BJ (cell line): ENCODE measurements at places on chromosomes 4 and X.

GRCh38 chr4:118287711-118288451, 64.9 kb downstream of the PRSS12 start:
- DNase-seq = no peak

GRCh38 chr4:38672397-38673129, 8.6 kb downstream of the KLF3 start:
- DNase-seq = no peak

DNA sequence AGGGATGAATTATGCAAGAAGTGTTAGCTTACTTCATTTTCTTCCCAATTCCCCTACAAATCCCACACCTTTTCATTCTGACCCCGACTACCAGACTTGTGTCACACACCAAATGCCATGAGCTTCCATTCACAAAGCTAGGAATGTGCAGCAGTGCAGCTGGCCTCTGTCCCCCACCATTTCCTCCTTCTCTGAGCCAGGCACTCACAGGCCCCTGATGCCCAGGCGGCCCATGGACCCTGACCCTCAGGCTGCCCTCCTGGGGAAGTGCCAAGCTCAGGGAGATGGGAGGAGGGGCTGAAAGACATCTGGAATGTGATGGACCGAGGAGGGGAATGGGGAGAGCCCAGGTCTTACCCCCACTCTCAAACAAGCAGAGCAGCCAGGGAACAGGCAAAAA, 67.0 kb upstream of the BCOR start:
- no peak for DNase-seq

DNA sequence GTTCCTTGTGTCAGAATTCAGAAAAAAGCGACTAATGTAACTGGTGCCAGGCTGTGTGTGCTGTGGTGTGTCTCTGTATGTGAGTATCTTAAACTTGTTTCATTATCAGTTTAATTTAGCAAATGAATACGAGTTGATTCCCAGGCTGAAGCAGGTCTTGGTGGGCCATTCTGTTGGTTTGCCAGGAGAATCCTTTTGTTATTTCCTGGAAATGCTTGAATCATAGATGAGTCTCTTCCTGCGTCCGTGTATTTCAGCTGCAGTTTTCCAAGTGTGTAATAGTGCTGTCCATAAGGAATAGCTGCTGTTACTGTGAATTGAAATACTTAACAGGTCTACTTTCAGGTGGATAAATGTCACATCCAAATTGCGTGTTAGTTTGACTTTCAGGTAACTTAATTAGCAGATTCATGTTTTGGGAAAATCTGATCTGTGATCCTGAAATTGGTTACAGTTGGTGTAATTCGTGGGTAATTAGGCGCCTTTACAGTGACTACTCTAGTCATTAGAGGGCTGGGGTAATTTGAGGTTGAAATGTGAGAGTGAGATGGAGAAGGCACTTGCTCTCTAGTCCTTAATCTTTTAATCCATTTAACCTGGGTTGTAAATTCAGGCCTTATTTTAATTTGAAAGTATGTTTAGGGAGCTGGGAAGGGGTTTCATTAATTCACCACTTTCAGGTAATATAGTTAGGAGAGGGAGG, 23.8 kb downstream of the TMEM131L start:
- DNase-seq = no peak

DNA sequence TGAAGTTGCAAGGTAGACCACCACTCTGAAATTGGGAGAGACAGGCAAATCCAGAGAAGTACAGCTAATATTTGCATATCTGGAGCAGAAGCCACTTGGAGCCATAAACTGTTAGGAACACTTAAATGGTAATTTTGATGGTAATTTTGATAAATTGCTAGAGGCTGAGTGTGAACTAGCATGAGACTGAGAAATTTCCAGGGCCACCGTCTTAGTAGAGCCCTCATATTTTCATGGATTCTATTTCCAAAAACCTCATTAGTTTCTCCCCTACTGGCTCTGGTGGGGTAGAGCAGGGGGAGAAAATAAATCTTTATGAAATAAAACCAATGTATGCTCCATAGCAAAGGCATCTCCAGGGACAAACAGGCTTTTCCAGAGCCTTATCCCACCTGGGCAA, 429.4 kb upstream of the DIPK2B start:
- DNase-seq = no peak

DNA sequence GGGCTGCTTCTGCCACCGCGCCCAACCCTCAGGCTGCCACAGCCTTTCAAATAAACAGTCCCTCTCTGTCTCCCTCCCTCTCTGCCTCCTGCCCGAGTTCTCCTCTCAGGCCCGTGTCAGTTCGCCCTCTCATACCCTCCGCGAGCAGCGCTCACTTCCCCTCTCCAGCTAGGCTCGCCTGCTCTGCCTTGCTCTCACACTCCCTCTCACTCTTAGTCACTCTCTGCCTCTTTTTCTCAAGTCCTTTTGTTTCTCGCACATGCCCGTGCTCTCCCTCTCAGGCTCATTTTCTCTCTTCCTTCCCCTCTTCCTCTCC, 3.2 kb downstream of the EFNB1 start:
- peak; percentile 26 for DNase-seq

- no peak for DNase-seq
These were observed 717 bp downstream of the EDA start for GRCh38 chrX:69616457-69617203.

DNA sequence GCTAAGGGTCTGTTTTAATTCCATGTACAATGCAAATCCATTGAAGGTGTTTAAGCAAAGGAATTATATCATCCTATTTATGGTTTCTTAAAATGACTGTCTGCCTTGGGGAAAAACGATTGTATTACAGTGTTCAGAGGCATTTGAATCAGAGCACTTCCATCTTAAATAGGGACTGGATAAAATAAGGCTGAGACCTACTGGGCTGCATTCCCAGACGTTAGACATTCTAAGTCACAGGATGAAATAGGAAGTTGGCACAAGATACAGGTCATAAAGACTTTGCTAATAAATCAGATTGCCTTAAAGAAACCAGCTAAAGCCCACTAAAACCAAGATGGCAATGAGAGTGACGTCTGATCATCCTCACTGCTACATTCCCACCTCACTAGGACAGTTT, 1167.2 kb upstream of the PABPC4L start:
- peak; percentile 4 for DNase-seq

- no peak for DNase-seq
These were observed 204.8 kb downstream of the FBXW7 start for GRCh38 chr4:152331042-152331441.

GRCh38 chr4:37719021-37719420, 32.8 kb upstream of the RELL1 start:
- DNase-seq = no peak

- no peak for DNase-seq
These were observed at the start of gene SLC35A2 for GRCh38 chrX:48911412-48912182. Gene SLC35A2, minus strand, starts transcription at chrX:48911646. Its CDS starts 10 bp downstream, at chrX:48911636.

- DNase-seq = no peak
These were observed 25.0 kb downstream of the CPZ start for GRCh38 chr4:8617486-8618040.

DNA sequence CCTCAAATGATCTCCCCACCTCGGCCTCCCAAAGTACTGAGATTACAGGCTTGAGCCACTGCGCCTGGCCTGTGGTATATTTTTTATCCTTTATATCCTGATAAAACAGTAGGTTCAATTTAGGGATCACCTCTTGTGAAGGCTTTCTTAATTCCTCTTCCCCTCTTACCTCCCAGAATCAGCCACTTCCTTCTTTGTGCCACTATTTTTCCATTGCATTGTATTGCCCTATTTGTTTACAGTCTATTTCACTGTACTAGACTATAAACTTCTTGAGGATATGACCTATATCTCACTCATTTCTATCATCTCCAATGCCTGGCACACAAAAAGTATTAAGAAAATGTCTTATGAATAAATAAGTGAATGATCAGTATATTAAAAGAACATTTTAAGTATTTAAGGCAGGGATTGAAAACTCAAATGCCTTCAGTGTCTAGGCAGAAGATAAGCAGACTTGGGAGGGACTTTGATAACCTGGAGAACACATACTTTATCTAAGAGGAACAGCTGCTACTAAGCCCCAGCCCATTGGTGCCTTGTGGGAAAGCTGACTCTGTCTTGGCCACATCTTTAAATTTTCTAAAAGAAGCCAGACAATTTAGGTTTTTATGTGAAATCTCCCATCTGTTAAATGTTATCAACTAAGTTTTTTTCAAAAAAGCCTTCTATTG, 82.3 kb upstream of the OGT start:
- no peak for DNase-seq
